ENCODE measurements at places on chromosomes 4 and X. TPM values are rescaled to one million over a fixed set of nuclear protein-coding genes. Genes with fewer than 3 reads are reported as not detected.

DLG3 gene
- 6.5 TPM for total RNA-seq

SFRP2 gene
- total RNA-seq, result not detected

XAGE1B gene
- not detected for total RNA-seq

DNA sequence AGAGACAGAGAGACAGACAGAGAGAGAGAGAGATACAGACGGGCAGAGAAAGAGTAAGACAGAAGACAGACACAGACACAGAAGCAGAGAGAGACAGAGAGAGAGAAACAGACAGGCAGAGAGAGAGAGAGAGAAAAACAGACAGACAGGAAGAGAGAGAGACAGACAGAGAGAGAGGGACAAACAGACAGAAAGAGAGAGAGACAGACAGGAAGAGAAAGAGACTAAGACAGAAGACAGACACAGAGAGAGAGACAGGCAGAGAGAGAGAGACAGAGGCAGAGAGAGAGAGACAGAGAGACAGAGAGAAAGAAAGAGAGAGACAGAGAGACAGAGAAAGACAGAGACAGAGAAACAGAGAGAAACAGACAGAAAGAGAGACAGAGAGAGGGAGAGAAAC lies 27.2 kb upstream of the NAA11 start:
- no peak for DNase-seq
- no peak overlapping the region for H3K27ac ChIP-seq
- H3K27me3 ChIP-seq, result no peaks in the 10 kb centered on the region
- H3K36me3 ChIP-seq, result no peaks in the 10 kb centered on the region
- H3K4me3 ChIP-seq, result no peak overlapping the region
- H3K4me1 ChIP-seq, result no peaks in the 10 kb centered on the region

- H3K36me3 ChIP-seq, result no peaks in the 10 kb centered on the region
- DNase-seq, result no peak
- no peak overlapping the region for H3K27ac ChIP-seq
- H3K27me3 ChIP-seq, result no peaks in the 10 kb centered on the region
These were observed 12.8 kb downstream of the HOPX start for GRCh38 chr4:56668267-56668666.

DNA sequence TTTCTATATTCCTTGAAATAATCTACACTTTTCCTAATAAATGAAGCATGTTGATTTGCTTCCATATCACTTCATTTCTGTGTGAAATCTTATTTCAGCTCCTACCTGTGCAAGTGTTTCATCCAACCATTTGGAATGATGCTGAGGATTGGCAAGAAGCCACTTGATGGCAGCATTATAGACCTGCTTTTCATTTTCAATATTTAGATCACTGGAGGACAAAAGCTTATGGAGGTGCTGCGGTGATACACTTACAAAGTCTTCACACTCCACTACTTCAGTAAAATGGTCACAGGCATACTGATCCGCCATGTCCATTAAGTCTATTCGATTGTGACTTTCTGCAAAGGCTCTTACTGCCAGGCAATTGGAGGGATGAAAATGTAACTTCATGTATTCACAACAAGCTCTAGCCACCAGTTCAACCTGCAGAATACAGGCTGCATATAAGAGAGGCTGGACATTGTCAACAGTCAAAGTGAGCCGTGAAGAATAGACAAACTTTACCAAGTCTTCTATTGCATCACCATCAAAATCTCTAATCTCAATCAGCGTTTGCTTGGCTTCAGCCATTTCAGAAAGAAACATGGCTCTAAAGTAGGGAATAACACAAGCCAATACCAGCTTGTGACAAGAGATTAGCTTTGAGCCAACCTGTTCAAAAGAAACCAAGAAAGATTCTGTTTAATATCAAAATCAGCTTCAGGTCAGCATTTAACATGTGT lies 35.1 kb downstream of the KLHL8 start:
- H3K27me3 ChIP-seq, result no peaks in the 10 kb centered on the region
- H3K27ac ChIP-seq, result no peak overlapping the region
- no peak overlapping the region for H3K4me3 ChIP-seq
- DNase-seq, result no peak

DNA sequence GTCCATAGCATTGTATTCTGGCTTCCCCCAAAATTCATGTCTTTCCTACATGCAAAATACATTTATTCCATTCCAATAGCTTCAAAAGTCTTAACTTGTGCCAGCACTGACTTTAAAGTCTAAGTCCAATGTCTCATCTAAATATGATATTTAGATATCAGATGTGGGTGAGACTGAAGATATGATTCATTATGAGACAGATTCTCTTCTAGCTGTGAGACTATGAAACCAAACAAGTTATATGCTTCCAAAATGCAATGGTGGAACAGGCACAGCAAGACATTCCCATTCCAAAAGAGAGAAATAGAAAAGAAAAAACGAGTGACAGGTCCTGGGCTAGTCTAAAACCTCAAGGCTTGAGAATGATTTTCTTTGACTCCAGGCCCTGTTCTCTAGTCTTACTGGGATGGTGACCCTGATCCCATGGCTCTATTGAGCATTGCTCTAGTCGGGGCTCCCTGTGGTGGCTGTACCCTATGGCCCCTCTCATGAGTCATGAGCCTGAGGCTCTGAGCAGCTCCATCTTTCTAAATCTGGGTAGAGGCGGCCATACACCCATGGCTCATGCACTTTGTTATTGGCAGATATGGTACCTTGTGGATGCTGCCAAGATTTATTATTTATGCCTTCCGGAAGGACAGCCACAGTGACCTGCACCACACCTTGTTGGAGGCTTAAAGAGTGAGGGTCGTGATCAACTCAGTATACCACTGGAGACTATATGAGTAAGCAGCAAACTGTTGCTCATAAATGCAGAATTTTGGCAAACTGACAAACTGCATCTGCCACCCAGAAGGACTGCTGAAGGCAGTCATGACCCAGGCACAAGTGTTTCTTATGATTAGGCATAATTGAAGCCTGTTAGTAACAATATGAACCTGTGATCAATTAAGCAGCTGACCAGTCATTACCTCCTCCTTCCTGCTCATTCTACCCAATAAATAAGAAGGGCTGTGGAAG lies 38.5 kb upstream of the BOD1L1 start:
- no peak overlapping the region for H3K27ac ChIP-seq
- H3K36me3 ChIP-seq, result no peaks in the 10 kb centered on the region
- no peak overlapping the region for H3K4me3 ChIP-seq
- no peaks in the 10 kb centered on the region for H3K4me1 ChIP-seq
- H3K27me3 ChIP-seq, result no peaks in the 10 kb centered on the region
